ENCODE measurements at places on chromosomes 1 and 21. TPM values are rescaled to one million over a fixed set of nuclear protein-coding genes. Genes with fewer than 3 reads are reported as not detected.

The OR2L3 gene
- total RNA-seq = not detected

The CCDC185 gene
- total RNA-seq = 0.13 TPM

The PRR9 gene
- total RNA-seq = not detected

The SAMD11 gene
- 14.4 TPM for total RNA-seq

The THEMIS2 gene
- 0.51 TPM for total RNA-seq

The ITPKB gene
- total RNA-seq = 2.7 TPM

The CLCA2 gene
- not detected for total RNA-seq

The KRTAP13-2 gene
- total RNA-seq = not detected

The LRRC39 gene
- not detected for total RNA-seq

The FCRL5 gene
- total RNA-seq = not detected
